ENCODE measurements at places on chromosomes 5 and 9. TPM values are rescaled to one million over a fixed set of nuclear protein-coding genes. Genes with fewer than 3 reads are reported as not detected.

DNA sequence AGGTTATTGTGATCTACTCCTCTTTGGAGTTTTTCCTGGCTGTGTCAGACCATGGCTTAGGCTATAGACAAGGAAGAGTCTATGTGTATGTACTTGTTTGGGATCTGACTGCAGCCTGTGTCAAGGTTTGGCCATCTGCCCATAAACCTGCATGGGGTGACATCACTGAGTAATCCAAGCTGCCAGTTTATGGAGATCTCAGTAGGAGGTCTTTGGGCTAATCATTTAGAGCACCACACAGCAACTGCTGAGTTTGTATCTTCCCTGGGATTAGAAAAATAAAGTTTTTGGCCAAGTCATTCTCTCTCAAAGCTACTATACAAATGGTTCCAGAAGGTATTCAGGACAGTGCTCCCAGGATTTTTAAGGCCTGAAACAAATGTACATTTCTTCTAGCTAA, 65.5 kb upstream of the HSPB3 start:
- H3K36me3 ChIP-seq = no peaks in the 10 kb centered on the region
- no peaks in the 10 kb centered on the region for H3K4me1 ChIP-seq
- H3K27ac ChIP-seq = no peak overlapping the region
- DNase-seq = no peak

- H3K4me3 ChIP-seq = peak overlapping the region; percentile 44
- H3K36me3 ChIP-seq = no peaks in the 10 kb centered on the region
- no peak overlapping the region for H3K27ac ChIP-seq
- H3K4me1 ChIP-seq = peaks cover 22% of the 10 kb centered on the region
- DNase-seq = no peak
- peaks cover 21% of the 10 kb centered on the region for H3K27me3 ChIP-seq
Measured at GRCh38 chr5:139746691-139747582, 48.7 kb upstream of the PSD2 start.

- H3K27ac ChIP-seq = no peak overlapping the region
- H3K4me1 ChIP-seq = no peaks in the 10 kb centered on the region
- no peaks in the 10 kb centered on the region for H3K36me3 ChIP-seq
- H3K4me3 ChIP-seq = no peak overlapping the region
- no peaks in the 10 kb centered on the region for H3K27me3 ChIP-seq
- no peak for DNase-seq
Measured at GRCh38 chr5:109987970-109988369, 298.2 kb downstream of the MAN2A1 start.

DNA sequence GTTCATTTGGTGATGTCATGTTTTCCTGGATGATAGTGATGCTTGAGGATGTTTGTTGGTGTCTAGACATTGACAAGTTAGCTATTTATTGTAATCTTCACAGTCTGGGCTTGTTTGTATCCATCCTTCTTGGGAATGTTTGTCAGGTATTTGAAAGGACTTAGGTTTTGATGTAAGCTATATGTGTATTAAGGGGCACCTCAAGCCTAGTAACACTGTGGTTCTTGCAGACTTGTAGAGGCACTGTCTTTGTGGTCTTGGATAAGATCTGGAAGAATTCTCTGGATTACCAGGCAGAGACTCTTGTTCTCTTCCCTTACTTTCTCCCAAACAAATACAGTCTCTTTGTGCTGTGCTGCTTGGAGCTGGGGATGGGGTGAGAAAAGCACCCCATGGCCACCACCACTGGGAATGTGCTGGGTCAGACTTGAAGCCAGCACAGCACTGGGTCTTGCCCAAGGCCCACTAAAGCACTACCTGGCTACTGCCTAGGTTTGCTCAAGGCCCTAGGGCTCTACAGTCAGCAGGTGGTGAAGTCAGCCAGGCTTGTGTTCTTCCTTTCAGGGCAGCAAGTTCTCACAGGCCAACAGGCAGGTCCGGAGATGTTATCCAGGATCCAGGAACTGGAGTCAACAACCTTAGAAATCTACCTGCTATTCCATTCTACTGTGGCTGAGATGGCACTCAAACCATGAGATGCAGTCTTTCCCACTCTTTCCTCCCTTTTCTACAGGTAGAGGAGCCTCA, 49.3 kb upstream of the GNA14 start:
- H3K27me3 ChIP-seq = no peaks in the 10 kb centered on the region
- no peak overlapping the region for H3K4me3 ChIP-seq
- H3K27ac ChIP-seq = no peak overlapping the region
- DNase-seq = no peak
- no peaks in the 10 kb centered on the region for H3K36me3 ChIP-seq
- H3K4me1 ChIP-seq = no peaks in the 10 kb centered on the region

- no peaks in the 10 kb centered on the region for H3K27me3 ChIP-seq
- no peaks in the 10 kb centered on the region for H3K36me3 ChIP-seq
- no peak for DNase-seq
- H3K4me1 ChIP-seq = no peaks in the 10 kb centered on the region
- no peak overlapping the region for H3K4me3 ChIP-seq
Measured at GRCh38 chr5:37808945-37809344, 30.9 kb downstream of the GDNF start.

GRCh38 chr9:34793428-34793827, 83.5 kb upstream of the CCL21 start:
- no peaks in the 10 kb centered on the region for H3K36me3 ChIP-seq
- H3K4me3 ChIP-seq = no peak overlapping the region
- no peak for DNase-seq
- H3K4me1 ChIP-seq = no peaks in the 10 kb centered on the region
- no peak overlapping the region for H3K27ac ChIP-seq

DNA sequence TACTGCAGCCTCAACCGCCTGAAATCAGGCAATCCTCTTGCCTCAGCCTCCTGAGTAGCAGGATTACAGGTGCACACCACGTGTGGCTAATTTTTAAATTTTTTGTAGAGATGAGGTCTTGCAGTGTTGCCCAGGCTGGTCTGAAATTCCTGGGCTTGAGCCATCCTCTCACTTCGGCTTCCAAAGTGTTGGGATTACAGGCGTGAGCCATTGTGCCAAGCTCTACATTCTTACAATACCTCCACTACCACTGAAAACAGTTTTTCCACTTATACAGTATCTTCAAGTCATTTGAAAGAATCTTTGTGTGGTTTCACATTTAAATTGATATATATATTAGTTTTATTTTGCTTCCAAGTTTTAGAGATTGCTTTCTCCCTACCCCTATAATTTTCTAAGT, 42.6 kb downstream of the LARP1 start:
- H3K4me1 ChIP-seq = peaks cover 4% of the 10 kb centered on the region
- no peak overlapping the region for H3K4me3 ChIP-seq
- no peak overlapping the region for H3K27ac ChIP-seq
- no peak for DNase-seq
- H3K27me3 ChIP-seq = no peaks in the 10 kb centered on the region

- no peak for DNase-seq
- no peaks in the 10 kb centered on the region for H3K27me3 ChIP-seq
- no peak overlapping the region for H3K4me3 ChIP-seq
- no peak overlapping the region for H3K27ac ChIP-seq
- no peaks in the 10 kb centered on the region for H3K36me3 ChIP-seq
Measured at GRCh38 chr9:38362852-38363588, 29.5 kb upstream of the ALDH1B1 start.

The PCDHB3 gene
- total RNA-seq = 1.9 TPM

The CXCL14 gene
- 0.38 TPM for total RNA-seq

The FUT7 gene
- 0.81 TPM for total RNA-seq
